ENCODE measurements at places on chromosomes 13 and 19. TPM values are rescaled to one million over a fixed set of nuclear protein-coding genes. Genes with fewer than 3 reads are reported as not detected.

The ZNF20 gene
- 4.9 TPM for total RNA-seq

The TRIM13 gene
- 19.8 TPM for total RNA-seq

The OR4F17 gene
- 0.32 TPM for total RNA-seq

DNA sequence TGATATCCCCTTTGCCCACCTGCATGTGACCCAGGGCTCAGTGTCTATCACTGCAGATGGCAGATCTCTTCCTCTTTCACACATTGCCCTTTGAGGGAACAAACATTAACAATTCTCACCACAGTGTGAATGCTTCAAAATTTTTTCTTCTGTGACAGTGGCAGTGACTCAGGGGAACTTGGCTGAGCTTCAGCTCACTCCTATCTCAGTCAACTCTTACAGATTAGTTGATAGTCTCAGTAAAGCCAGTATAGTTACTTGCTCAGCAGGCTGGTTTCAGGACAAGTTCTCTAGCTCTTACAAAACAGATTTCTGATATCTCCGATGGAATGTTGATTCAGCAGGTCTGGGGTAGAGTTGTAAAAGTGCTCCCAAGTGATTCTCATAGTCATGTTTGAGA lies 166.9 kb downstream of the DLEU7 start:
- no peaks in the 10 kb centered on the region for H3K36me3 ChIP-seq
- peaks cover 58% of the 10 kb centered on the region for H3K4me1 ChIP-seq
- H3K4me3 ChIP-seq: no peak overlapping the region
- H3K27me3 ChIP-seq: peaks cover 27% of the 10 kb centered on the region

The CEACAM20 gene
- total RNA-seq: not detected

The LGALS7B gene
- total RNA-seq: not detected

DNA sequence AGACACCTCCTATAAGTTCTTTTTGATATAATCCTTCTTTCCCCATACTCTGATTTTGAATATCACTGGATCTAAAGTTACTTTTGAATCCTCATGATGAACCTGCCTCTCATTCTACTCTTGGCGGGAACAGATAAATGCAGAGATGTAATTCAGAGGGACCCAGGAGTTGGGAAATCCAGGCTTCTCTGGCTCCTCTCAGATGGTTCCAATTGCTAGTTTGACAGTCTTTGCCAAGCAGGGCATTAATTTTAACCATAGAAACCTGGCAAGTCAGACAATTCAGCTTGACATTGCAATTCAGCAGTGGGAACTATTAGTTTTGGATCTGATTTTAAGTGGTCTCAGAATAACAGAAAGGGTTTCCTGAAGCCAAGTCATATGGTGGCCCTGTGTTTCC lies 67.3 kb upstream of the KLF12 start:
- DNase-seq: no peak
- peaks cover under 1% of the 10 kb centered on the region for H3K36me3 ChIP-seq
- H3K4me3 ChIP-seq: no peak overlapping the region
- H3K4me1 ChIP-seq: peaks cover 75% of the 10 kb centered on the region
- no peak overlapping the region for H3K27ac ChIP-seq

- H3K4me1 ChIP-seq: no peaks in the 10 kb centered on the region
- no peak for DNase-seq
- H3K4me3 ChIP-seq: no peak overlapping the region
- H3K27me3 ChIP-seq: peaks cover 16% of the 10 kb centered on the region
- no peak overlapping the region for H3K27ac ChIP-seq
Observed at GRCh38 chr13:109093998-109094397, 464.6 kb downstream of the MYO16 start.

GRCh38 chr19:5139583-5140325 lies 170.8 kb downstream of the KDM4B start:
- no peak overlapping the region for H3K27ac ChIP-seq
- no peaks in the 10 kb centered on the region for H3K4me1 ChIP-seq
- no peak overlapping the region for H3K4me3 ChIP-seq

GRCh38 chr13:73278186-73278585 lies 219.4 kb downstream of the KLF5 start:
- H3K36me3 ChIP-seq: peaks cover 8% of the 10 kb centered on the region
- no peak for DNase-seq
- no peak overlapping the region for H3K4me3 ChIP-seq
- H3K27ac ChIP-seq: no peak overlapping the region
- peaks cover 33% of the 10 kb centered on the region for H3K4me1 ChIP-seq
- no peaks in the 10 kb centered on the region for H3K27me3 ChIP-seq

- peaks cover 6% of the 10 kb centered on the region for H3K27me3 ChIP-seq
- no peak overlapping the region for H3K27ac ChIP-seq
- peak overlapping the region; percentile 90 for H3K4me3 ChIP-seq
- peaks cover 28% of the 10 kb centered on the region for H3K4me1 ChIP-seq
- DNase-seq: no peak
Observed at GRCh38 chr19:49058562-49058961, 1.0 kb upstream of the CGB7 start.

GRCh38 chr13:55553701-55554100 lies 1587.0 kb upstream of the PRR20A start:
- no peaks in the 10 kb centered on the region for H3K4me1 ChIP-seq
- no peak for DNase-seq
- H3K4me3 ChIP-seq: no peak overlapping the region
- H3K27ac ChIP-seq: no peak overlapping the region
- peaks cover 2% of the 10 kb centered on the region for H3K27me3 ChIP-seq
- no peaks in the 10 kb centered on the region for H3K36me3 ChIP-seq

- H3K4me3 ChIP-seq: no peak overlapping the region
- H3K4me1 ChIP-seq: peaks cover 12% of the 10 kb centered on the region
- DNase-seq: no peak
- H3K27ac ChIP-seq: no peak overlapping the region
- no peaks in the 10 kb centered on the region for H3K36me3 ChIP-seq
Observed at GRCh38 chr13:80382576-80382975, 41.6 kb upstream of the SPRY2 start.

DNA sequence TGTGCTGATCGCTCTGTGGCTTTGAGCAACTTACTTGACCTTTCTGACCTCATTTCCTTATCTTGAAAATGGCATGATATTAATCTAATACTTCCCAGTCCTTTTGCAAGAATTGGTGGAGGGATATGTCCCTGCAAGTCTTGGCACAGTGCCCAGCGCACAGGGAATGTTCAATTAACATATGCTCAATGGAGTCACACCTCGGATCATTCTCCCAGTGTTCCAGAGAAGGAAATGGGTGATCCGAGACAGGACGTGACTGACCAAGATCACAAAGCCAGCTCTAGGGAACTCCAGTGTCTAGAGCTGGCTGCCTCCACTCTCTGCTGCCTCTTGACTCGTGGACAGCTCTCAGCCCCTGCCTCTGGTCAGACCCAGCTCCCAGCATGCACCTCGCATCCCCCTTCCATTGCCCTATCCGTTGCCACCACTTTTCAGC lies 3.6 kb downstream of the CDC42EP5 start:
- peaks cover 14% of the 10 kb centered on the region for H3K36me3 ChIP-seq
- H3K4me1 ChIP-seq: peaks cover 32% of the 10 kb centered on the region
- H3K4me3 ChIP-seq: no peak overlapping the region
- H3K27me3 ChIP-seq: peaks cover 3% of the 10 kb centered on the region
- DNase-seq: no peak
